ENCODE measurements at places on chromosomes 12 and 14.

GRCh38 chr12:89859508-89860220, 151.0 kb upstream of the ATP2B1 start:
- no peak for DNase-seq

DNA sequence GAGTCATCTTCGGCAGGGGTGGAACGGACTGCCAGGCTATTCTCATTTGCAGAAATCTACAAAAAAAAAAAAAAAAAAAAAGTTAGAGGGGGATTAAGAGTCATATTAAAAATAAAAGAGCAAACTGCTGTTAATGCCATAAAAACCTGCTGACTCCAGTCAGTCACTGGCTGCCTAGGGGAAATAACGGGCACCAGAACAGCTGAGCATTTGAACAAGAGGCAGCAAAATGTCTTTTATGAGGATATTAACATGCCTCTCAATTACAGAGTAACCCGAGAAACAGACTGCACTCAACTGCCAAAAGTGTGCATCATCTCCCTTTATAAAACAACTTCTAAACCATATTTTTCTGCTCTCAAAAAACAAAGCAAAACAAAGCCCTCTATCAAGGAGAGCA, 28.7 kb upstream of the CERS5 start:
- DNase-seq = no peak

- peak; percentile 9 for DNase-seq
Observed at GRCh38 chr12:96985515-96986362, 78.7 kb downstream of the NEDD1 start.

GRCh38 chr12:76029982-76030340, 1.6 kb downstream of the PHLDA1 start:
- DNase-seq = peak; percentile 62

- no peak for DNase-seq
Observed at GRCh38 chr14:101117543-101117942, 214.0 kb upstream of the RTL1 start.

DNA sequence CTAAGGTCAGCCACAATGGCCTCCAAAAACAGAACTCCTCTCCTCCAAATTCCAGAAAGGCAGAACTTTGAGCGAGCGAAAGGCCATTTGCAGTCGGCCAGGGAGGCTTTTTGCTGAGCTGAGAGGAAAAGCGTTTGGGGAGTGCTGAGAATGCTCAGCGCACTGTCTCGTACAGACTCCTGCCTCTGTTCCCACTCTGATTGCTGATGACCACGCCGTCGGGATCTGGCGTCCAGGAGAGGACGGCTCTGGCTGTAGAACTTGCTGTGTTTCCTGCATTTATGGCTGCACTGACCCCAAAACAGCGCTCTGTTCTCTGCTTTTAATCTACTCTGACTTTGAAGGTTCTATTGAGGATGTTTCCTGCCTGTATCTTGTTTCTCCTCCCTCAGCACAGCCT, 82.4 kb upstream of the WSCD2 start:
- DNase-seq = no peak

GRCh38 chr14:31122098-31122611, 85.4 kb downstream of the HECTD1 start:
- peak; percentile 38 for DNase-seq

GRCh38 chr12:7241404-7242005, 52.0 kb downstream of the PEX5 start:
- DNase-seq = peak; percentile 79

DNA sequence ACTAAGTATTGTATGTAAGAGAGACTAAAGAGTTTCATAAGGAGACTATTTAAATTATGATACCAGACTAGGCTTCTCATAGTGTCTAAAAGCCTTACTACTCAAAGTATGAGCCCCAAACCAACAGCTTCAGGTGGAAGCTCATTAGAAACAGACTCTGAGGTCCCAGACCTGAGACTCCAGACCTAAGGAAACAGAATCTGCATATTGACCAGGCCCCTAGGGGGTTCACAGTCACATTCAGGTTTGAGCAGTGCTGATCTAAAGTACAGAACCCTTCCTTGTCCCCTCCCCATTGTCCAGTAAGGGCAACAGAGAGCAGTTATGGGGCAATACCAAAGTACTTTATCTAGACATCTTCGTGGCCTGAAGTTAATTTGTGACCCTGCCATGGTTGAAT, 87.7 kb downstream of the SSPN start:
- DNase-seq = no peak

GRCh38 chr14:62162998-62163589, 400.9 kb downstream of the SNAPC1 start:
- DNase-seq = peak; percentile 69

DNA sequence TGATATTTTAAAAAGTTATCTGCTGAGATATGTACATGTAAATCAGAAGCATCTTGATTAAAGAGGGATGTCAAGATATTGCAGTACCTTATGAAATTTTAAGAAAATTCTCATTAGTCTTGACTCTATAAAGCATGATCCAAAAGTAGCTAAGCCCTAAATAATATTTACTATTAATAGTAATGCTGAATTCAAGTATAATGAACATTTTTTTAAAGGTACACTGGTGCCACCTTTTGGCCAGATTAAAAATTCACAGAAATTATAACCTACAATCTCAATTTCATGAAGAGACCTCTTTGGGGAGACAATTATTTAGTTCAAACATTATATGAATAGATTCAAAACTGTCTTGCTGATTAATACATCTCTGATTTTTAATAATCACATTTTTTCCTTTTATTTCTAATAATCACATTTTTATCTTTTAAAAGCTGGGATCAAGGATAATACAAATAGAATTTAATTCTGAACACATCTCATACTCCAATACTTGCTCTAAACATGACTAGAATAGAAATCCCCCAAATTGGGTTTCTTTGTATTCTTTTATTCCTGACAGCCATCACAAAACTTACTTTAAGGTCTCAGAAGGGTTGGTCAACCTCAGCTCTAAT, 13.4 kb downstream of the AKAP5 start:
- peak; percentile 55 for DNase-seq

- DNase-seq = no peak
Observed at GRCh38 chr12:80860928-80861327, 76.8 kb downstream of the LIN7A start.

DNA sequence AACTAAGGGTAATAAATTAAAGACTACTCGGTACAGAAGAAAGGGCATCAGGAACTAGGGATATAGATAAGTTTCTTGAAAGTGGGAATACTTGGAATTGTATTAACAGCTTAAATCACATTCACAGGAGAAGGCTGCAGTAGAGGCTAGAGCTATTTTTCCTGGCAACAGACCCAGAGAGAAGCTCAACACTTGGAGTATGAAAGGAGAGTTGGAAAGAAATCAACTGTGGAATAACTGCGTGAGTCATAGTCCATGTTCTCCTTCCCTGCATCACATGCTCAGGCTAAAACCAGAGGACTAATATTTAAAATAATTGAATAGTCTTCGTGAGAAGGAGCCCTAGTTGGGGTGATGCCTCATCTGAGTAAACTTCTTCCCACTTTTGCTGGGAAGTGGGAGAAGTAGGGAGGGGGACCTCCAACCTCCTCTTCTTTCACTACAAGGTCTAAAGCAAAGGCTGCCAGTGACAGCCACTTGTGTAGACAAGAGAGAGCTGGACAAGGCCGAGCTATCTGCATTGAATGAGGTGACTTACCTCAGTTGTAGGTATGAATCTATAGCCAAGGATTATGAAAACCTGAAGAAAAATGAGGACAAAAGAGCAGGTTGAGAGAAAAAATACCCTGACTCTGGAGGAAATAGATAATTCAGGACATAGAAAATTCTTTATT, 32.7 kb downstream of the DYRK2 start:
- DNase-seq = peak; percentile 94

DNA sequence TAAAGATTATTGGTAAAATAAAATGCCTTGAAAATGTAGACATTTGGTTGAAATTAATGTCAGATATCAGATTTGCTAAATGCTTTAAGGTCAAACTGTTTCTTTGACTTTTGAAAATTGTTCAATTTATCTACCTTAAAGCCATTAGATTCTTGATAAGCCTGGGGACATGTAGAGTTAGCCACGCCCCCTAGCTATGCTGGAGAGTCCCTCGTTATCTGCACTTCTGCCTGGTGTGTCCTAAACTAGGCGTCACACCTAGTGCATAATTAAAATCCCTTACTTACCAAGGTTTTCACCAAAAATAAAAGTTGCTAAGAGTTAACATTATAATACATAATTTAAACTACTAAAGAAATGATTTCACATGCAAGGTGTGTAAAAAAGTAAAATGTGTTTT, 79.5 kb downstream of the EGLN3 start:
- DNase-seq = no peak

GRCh38 chr12:113831016-113831415, 135.1 kb downstream of the RBM19 start:
- DNase-seq = peak; percentile 56

DNA sequence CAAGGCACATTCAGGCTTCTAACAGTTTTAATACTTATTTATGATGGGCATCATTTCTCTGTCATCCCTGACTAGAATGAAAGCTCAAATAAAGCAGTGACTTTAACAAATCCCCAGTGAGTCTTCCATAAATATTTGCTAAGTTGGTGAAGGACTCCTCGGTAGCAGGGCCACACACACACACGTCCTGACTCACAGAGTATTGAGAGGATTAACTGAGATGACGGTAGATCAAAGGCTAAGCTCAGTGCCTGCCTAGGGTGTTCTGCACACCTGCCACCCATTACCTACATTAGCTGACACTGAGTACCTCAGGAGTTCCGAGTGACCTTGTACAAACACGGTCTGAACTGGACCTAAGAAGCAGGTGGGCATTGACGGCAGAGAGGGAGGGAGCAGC, 197.3 kb upstream of the SFSWAP start:
- DNase-seq = no peak

- DNase-seq = peak; percentile 1
Observed at GRCh38 chr14:98952593-98953350, 319.2 kb downstream of the BCL11B start.

DNA sequence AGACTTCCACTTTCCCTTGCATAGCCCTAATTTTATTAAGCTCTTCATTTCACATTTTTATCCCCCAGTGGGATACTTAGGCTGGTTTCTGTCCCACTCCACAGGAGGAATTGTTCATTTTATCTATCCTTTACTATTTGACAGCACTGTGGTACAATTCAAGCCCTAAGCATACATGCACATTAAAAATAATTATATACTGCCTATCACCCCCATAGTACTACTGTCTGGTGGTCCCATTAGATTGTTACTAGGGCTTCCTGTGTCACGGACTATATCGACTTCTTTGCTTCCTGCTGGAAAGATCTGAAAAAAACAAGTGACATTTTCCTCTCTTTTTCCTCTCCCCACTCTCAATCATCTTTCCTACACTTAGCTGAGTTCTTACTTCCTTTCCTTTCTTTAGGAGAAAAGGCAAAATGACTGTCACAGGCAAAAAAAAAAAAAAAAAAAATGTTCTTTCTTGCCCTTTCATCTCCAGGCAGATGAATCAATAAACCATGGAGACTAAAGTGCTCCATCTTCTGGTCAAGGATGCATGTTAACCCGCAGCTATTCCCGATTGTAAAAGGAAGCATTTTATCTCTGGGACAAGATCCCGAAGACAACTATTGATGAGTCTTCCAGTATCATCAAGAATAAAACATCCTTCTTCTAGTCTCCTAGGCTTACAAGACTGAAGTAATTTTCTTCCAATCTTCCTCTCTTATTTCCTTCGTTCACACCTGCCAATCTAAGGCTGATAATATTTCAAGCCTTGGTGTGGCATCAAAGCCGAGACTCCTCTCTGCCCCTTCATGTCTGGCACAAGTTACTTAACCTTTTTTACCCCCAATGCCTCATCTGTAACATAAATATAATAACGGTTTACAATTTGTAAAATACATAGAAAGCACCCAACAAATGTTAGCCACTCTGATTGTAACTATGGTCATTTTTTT, 94.4 kb upstream of the PLEKHG7 start:
- DNase-seq = peak; percentile 76

GRCh38 chr12:69167648-69168165, 71.7 kb upstream of the CPSF6 start:
- DNase-seq = no peak

- no peak for DNase-seq
Observed at GRCh38 chr14:105861985-105862465, 335.6 kb downstream of the TMEM121 start.

DNA sequence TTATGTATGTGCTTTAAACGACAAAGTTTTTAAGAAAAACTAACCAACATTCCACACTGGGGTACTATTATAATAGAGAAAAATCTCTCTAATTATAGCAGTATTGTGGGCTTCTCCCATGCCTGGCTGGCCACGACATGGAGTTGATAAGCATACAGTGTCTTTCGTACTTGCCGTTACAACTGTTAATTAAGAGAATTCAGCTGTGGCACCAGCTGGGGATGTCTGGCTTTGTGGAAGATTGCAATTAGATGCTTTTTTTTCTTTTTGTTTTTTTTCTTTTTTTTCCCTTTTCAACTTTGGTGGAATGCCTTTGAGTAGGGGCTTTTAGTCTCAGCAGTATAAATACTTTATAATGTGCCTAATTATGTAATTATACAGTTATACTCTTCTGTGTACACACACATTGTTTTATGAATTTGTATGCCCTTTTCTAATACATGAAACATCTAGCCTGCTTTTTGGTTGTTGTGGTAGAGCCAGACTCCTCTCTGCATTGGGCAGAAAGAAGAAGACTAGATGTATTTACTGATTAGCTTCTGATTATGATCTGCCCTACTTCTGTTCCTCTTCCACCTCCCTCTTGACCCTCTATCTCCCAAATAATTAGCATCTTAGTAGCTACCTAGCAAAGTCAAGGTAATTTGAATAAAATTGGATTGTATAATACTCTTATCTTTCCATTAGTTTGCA, 76.4 kb downstream of the SUSD6 start:
- DNase-seq = no peak

- DNase-seq = peak; percentile 80
Observed at GRCh38 chr12:76144245-76144549, 59.7 kb upstream of the NAP1L1 start.

DNA sequence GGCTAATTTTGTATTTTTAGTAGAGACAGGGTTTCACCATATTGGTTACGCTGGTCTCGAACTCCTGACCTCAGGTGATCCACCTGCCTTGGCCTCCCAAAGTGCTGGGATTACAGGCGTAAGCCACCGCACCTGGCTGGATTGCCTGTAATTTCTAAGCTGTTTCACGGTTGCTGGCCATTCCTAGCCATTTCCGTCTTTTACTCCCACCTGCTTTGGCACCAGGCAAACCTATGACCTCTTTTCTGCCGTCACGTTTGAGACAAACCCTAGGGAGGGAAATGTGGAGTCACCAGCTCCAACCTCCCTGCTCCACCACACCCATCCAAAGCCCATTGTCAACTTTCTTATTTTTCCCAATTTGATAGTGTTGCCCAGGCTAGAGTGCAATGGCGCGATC, 1.2 kb downstream of the GPR132 start:
- no peak for DNase-seq

GRCh38 chr12:41527062-41527461, 338.9 kb downstream of the PDZRN4 start:
- peak; percentile 16 for DNase-seq
